ENCODE measurements at places on chromosomes 5 and 9.

GRCh38 chr5:174159327-174160114 is 114.0 kb downstream of the NSG2 start:
- DNase-seq, result no peak

DNA sequence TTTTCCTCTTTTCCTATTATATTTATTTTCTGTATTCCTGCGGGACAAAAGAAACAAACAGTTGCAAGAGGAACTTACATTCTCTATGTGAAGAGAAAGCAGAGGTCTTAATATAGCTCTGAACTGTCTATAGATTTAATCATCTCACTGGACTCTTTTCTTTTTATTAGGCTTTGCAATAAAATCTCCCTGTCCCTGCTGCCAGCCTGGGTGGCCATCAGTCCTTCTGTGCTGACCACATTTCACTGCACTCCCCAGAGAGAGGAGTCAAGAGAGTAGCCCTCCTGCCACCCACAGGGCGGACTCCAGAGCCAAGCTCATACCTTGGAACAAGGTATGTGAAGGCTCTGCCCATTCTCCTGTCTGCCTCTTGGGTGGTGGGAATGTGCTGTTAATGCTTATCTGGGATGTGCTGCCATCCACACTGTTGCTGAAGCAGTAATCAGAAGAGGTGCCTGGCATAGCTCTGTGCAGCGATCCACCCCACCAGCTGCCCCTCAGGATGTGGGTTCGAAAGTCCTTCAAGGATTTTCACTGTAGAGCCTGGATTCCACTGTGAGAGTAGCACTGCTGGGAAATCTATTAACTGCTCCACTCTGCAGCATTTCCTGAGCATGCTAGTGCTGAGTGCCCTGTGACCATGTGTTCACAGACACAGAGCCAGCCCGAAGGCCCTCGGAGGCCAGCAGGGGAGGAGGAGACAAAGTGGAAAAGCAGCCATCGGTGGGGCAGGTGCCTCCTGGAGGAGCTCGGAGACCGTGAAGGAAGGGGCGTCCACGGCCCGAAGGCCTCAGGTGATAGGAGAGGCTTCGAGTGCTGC is 334.6 kb downstream of the MED10 start:
- no peak for DNase-seq

DNA sequence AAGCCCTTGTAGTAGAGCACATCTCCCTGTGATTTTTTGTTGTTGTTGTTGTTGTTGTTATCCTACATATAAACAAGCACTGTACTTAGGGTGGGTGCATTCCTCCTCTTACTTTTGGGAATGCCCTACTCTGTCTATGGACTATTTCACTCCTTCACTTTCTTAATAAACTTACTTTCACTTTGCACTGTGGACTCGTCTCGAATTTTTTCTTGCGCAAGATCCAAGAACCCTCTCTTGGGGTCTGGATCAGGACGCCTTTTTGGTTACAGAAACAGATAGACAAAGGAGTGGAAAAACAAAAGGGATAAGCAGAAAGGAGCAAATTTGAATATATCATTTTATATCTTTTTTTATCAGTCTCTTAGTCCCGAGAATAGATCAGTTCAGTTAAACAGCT is 14.4 kb upstream of the PAIP1 start:
- no peak for DNase-seq

DNA sequence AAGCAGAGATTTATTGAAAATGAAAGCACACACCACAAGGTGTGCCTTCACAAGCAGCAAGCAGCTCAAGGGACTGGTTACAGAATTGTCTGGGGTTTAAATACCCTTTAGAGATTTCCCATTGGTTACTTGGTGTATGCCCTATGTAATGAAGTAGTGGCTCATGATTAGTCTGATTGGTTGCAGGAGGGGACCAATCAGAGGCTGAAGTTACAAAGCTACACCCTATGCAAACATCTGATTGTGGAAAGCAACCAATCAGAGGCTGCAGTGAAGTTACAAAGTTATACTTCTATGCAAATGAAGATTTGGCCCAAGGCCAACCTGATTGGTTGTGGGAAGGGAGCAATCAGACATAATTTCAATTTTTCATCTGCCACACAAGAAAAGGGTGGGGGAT is 119.9 kb downstream of the C9orf152 start:
- no peak for DNase-seq

GRCh38 chr9:15735083-15735857 is 182.4 kb downstream of the CCDC171 start:
- DNase-seq, result no peak

DNA sequence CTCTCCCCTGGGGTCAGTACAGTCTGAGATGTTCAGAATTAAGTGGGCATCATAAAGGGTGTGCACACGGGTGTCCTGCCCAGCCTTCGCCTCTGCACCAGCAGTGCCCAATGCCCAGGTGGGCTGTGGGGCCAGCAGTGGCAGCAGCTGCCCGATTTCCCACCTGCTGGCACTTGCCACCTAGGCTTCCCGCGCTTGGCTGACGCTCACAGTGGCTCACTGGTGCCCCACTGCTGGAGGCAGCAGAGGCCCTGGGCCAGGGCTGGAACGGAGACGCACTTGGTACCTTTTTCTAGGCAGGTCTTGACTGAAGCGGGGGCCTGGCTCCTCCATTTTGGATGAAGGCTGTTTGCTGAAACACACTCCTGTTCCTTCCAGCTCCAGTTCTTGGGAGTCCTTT is 17.0 kb downstream of the MRNIP start:
- peak; percentile 22 for DNase-seq

GRCh38 chr9:136602193-136602885 is 56.5 kb upstream of the NOTCH1 start:
- DNase-seq, result no peak

GRCh38 chr5:17995997-17996396 is 361.7 kb downstream of the TAF11L14 start:
- no peak for DNase-seq

DNA sequence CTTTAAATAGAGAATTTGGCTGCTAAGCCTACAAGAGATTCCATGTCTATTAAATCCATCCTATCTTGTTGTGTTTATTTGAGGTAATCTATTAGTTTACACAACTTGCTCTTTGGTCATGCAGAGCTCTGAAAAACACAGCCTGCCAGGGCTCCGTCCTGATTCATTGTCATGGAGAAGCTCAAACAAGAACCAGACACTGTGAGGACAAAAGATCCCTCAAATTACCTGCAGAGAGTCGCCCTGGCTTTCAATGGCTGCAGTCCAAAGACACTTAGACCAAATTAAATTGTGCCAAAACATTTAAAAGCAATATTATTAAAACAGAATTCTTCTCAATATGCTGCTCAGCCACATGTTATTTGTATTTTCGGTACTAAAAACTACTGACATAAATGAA is 60.1 kb downstream of the CDH18 start:
- DNase-seq, result no peak

DNA sequence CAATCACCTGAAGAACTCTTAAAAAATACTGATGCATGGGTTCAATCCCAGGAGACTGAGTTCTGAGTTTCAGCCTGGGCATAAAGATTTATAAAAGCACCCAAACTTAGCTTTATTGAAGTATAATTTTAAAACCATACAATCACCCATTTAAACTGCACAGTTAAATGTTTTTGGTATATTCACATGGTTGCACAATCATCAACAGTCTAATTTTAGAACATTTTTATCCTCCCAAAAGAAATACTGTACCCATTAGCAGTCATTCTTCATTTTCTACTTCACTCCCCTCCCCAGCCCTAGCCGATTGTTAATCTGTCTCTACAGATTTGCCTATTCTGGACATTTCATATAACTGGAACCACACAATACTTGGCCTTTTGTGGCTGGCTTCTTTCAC is 141.7 kb downstream of the ARSB start:
- DNase-seq, result no peak

- no peak for DNase-seq
Observed at GRCh38 chr5:67344870-67345269, 148.3 kb upstream of the CD180 start.

GRCh38 chr5:50593681-50594080 is 72.8 kb upstream of the PARP8 start:
- peak; percentile 62 for DNase-seq

GRCh38 chr9:20379804-20380225 is 242.5 kb downstream of the MLLT3 start:
- DNase-seq, result no peak

DNA sequence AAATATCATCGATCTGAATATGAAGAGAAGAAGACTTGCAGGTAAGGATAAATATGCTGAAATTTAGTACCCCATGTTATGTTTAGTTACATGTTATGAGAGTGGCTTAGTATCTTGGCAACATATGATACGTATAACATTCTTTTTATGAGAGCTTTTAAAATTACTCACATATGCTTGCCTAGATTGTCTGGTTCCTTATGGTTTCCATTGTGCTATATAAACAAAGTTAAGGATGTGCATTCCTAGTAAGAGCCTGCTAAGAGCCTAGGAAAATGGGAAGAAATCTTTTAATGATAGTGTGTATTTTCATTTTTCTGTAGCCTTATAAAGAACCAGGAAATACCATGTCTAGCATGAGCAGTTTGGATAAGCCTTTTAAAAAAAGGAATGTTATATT is 112.0 kb upstream of the KCNN2 start:
- no peak for DNase-seq

DNA sequence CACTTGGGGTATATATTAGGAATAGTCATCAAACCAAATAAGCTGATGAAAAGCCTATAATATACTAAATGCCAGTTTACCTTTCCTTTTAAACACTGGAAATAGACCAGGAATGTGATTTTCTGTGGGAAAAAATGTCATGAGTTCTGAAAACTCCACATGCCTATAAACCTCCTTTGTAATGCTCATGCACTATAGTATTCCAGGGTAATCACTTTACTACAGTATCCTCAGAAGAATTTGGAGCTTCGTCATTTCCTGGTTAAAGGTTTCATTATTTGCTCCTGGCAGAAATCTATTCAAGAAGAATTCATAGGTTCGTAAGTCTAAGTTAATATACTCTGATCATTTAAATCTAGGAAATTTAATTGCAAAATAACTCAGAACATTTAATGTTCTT is 1076.7 kb upstream of the DMAC1 start:
- no peak for DNase-seq

DNA sequence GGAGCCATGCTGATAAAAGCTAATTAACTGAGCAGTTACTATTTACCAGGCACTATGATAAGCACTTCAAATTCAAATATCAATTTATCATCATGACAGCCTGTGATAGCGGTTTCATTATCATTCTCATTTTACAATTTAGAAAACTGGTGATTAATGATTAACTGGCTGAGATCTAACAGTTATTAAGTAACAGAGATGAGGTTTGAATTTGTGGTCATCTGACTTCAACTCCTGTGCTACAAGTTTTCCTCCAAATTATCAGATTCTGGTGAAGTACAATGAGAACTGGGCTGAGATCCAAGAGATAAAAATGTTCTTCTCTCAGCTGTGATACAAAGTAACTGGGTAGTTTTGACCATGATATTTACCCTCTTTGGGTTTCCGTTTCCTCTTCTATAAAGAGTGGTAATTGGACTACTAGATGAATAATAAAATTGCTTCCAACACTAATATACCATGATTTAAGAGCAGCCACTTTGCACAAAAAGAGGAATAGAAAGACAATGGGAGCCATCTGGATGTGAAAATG is 74.5 kb upstream of the CCNG1 start:
- DNase-seq, result no peak

GRCh38 chr9:121294151-121294743 is 26.3 kb downstream of the GSN start:
- DNase-seq, result no peak

DNA sequence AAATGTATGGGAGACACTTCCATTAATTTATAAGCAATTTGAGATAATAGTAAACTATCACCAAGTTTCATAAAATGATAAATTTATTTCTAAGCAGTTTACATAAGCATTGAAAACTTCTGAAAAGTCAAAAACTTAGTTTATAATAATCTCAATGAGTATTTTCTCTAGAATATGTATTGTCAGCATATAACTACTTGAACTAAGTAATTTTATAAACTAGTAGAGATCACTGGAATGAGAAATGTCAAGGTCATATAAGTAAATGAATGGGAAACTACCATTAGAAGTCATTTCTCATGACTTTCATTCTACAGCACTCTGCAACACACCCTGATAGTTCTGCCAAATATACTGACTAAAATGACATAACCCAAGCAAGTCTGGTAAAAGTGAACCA is 3.4 kb downstream of the TBCA start:
- no peak for DNase-seq

DNA sequence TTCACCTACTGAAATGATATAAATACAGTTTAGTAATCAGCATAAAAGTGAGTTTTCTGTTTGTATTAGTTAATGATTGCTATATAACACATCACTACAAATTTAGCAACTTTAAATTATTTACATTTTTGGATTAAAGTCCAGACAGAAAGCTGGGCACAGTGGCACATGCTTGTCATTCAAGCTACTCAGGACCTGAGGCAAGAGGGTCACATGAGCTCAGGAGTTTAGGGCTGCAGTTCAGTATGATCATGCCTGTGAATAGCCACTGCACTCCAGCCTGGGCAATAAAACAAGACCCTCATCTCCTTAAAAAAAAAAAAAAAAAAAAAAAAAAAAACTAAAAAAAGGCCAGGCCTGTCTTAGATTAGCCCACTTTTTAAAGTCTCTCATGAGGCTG is 273.6 kb upstream of the CTNND2 start:
- DNase-seq, result no peak

GRCh38 chr9:134566196-134566847 is 75.3 kb upstream of the COL5A1 start:
- no peak for DNase-seq

DNA sequence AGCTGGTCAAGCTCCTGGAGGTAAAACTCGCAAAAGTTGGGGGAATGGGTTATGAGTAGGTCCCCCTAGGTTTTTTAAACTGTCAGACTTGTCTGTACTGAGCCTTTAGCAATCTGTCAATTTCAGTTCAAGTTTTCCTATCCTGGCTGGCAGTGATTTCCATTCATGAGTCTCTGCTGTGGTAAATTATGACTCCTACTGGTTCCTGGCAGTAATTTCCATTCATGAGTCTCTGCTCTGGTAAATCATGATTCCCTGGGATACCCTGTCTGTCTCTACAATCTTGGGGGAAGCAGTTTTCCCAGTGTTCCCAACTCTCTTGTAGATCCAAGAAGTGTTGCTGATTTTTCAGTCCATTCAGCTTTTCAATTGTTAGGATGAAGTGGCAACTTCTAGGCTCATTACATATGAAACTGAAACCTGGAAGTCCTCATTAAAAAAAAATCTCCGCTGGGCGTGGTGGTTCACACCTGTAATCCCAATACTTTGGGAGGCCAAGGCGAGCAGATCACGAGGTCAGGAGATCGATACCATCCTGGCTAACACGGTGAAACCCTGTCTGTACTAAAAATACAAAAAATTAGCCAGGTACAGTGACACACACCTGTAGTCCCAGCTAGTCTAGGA is 91.3 kb upstream of the GPBP1 start:
- no peak for DNase-seq

- no peak for DNase-seq
Observed at GRCh38 chr9:20320921-20321320, 301.4 kb downstream of the MLLT3 start.

- DNase-seq, result no peak
Observed at GRCh38 chr9:135994501-135995192, 33.5 kb upstream of the UBAC1 start.
